ENCODE measurements at places on chromosomes 13 and 19.
A peak's percentile ranks its signal among the peaks of the same experiment; 100 is the strongest.

GRCh38 chr19:33535226-33535625 lies 13.6 kb upstream of the PEPD start:
- DNase-seq, result no peak

GRCh38 chr13:26280295-26280694 lies 26.4 kb downstream of the CDK8 start:
- DNase-seq, result no peak

- DNase-seq, result no peak
Observed at GRCh38 chr19:18257503-18258470, 16.5 kb downstream of the IQCN start.

DNA sequence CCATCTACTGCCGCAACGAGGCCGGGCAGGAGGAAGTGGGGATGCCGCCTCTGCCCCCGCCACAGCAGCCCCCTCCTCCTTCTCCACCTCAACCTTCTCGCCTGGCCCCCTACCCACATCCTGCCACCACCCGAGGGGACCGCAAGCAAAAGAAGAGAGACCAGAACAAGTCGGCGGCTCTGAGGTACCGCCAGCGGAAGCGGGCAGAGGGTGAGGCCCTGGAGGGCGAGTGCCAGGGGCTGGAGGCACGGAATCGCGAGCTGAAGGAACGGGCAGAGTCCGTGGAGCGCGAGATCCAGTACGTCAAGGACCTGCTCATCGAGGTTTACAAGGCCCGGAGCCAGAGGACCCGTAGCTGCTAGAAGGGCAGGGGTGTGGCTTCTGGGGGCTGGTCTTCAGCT lies 3.4 kb upstream of the NUP62 start:
- DNase-seq, result no peak

- no peak for DNase-seq
Observed at GRCh38 chr13:41694545-41695301, 237.4 kb downstream of the RGCC start.

DNA sequence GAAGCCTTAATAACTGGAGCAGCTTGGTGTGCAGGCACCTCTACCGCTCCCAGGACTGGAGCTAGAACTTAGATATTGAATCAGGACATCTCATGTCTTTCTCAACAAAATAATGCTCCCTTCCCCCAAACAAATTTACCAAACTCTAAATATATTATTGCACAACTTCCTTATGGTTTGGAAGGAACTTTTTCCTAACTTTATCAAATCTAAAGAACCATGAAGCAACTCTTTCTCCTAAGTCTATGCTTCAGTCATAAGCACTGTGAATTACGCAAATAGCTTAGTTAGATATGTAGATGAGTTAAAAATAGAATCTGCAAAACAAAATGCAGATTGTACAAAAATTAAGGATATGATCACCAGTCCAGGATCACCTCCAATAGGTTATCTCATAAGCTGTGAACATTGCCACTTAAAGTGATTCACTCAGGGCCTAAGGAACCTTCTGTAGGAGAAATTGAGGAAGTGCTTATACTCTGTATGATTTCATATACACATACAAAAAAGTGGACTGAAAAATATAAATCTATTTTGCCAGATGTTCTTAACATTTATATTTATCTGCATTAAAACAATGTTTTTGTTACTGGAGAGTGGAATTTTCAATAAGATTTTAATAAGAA lies 20.4 kb upstream of the MAB21L1 start:
- DNase-seq, result no peak

DNA sequence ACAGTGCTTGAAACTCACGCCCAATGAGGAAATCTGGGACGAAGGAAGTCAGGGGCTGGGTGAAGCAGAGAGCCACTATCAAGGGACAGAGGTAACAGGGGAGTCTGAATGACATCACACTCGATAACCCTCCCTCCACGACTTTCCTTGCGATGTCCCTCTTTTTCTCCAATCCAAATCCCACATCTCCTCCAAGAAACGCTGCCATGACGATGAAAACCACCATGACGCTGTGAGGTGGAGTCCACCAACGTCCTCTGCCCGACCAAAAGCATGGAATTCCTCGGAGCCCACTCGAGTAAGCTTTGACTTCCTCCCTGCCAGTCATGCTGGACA lies 967 bp downstream of the REXO1 start:
- no peak for DNase-seq

DNA sequence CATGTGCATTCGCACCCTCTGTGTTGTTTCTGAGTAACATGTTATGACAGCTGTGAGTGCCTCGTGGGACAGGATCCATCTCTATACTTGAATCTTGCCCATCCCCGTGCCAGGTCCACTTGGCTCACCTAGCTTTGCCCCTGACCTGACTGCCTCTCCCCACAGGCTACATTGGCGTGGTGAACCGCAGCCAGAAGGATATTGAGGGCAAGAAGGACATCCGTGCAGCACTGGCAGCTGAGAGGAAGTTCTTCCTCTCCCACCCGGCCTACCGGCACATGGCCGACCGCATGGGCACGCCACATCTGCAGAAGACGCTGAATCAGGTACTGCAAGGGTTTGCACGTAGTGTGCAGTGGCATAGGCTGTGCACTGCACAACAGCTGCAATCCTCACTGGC lies 53.2 kb downstream of the TMED1 start:
- no peak for DNase-seq

GRCh38 chr13:36718686-36719085 lies 44.9 kb downstream of the SERTM1 start:
- no peak for DNase-seq

GRCh38 chr19:7917267-7918061 lies 2.7 kb upstream of the SNAPC2 start:
- DNase-seq, result peak; percentile 25

DNA sequence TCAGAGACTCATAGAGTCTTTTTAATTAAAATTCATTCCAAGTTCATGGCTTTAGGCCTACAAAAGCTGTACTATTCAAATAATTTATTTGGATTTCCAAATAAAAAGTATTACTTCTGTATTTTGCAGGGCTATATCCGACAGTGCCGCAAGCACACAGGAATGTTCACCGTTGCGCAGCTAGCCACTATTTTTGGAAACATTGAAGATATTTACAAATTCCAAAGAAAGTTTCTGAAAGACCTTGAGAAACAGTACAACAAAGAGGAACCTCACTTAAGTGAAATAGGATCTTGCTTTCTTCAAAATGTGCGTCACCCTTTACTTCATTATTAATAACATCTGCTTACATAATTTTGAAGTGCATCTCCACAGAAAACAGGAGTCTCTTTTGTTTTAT lies 20.5 kb upstream of the C1QTNF9 start:
- no peak for DNase-seq

- DNase-seq, result no peak
Observed at GRCh38 chr13:114101358-114102130, 30.9 kb downstream of the RASA3 start.

DNA sequence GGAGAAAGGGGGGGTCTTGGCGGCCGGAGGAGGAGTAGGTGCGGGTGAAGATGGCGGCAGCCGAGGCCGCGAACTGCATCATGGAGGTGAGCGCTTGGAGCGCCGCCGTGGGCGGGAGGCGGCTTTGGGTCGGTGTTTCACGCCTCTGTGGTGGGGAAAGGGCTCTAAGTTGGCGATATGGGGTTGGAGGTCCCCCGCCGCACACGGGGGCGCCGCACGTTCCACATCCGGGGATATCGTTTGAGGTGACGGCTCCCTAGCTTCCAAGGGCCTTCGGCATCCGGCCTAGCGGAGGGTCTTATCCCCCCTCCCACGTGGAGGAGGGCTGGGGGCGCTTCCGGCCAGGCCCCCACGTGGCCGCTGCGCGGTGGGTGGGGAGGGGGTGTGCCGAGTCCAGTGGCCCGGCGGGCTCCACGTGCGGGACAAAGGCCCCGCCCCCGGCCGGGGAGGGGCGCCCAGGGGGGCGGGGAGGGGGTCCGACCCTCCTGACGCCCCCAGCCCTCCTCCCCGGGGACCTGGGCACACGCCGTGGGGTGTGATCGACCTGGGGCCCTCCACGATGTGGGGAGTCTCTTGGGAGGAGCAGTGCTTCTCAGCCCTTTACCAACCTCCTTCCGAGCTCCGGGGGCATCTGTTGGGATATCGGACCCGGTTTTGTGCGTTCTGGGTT lies at the start of gene PRMT1:
Gene PRMT1, plus strand, starts transcription at position 41 of the 670 bp plus-strand sequence. Its CDS starts 10 bp downstream, at position 51.
- DNase-seq, result no peak

- DNase-seq, result no peak
Observed at GRCh38 chr13:40145139-40145538, 489.7 kb downstream of the COG6 start.

- no peak for DNase-seq
Observed at GRCh38 chr13:26074706-26075105, 22.9 kb upstream of the SHISA2 start.

DNA sequence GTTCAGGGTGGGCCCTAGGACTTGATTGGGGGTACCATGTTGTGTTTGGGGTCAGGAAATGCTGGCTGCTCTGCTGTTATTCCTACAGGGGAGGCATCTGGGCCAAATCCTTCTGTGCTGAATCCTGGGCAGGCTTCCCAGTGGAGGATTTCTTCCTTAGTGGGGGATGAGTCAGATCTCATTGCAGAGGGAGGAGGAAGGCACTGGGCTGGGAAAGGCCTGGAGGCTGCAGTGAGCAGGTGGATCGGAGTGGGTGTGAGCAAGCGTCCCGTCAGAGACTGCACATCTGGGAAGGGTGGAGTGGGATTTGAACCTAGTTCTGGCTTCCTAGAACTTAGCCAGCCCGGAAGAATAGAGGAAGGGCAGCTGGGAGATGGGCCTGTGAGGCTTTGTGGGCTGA lies 11.5 kb downstream of the CCDC124 start:
- no peak for DNase-seq

DNA sequence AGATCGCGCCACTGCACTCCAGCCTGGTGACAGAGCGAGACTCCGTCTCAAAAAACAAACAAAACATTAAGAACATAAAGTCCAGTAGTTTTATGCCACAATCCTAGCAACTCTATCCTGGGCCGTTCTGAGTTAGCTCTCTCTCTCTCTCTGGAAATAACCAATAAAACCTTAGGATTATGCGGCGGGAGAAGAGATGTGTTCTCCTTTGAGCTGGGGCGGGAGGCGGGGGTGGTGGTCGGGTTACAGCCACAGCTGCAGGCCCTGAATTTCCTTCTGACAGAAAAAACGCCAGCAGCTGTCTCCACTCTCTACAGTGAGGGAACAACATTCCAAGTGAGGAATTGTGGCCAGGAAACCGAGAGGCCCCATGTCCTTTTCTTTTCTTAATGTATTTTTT lies 9.1 kb upstream of the PNMA8A start:
- peak; percentile 39 for DNase-seq

DNA sequence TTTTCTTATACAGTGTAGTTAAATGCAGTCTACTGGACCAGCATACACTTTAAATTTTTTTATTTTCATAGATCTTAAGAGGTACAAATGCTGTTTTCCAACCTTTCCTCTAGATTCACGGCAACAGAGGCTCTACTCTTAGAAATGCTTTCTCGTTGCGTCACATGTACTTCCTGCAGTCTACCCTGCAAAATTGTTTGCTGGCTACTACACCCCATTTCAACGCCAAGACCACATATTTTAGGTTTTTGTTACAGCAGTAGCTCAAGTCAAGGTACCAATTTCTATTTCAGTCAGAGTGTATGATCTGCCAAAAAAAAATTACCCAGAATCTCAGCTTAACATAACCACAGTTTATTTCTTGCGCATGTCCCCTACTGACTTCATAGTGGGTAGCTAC lies 94.1 kb downstream of the TNFSF13B start:
- DNase-seq, result no peak

GRCh38 chr13:32538143-32538620 lies 413 bp downstream of the N4BP2L2 start:
- DNase-seq, result no peak

DNA sequence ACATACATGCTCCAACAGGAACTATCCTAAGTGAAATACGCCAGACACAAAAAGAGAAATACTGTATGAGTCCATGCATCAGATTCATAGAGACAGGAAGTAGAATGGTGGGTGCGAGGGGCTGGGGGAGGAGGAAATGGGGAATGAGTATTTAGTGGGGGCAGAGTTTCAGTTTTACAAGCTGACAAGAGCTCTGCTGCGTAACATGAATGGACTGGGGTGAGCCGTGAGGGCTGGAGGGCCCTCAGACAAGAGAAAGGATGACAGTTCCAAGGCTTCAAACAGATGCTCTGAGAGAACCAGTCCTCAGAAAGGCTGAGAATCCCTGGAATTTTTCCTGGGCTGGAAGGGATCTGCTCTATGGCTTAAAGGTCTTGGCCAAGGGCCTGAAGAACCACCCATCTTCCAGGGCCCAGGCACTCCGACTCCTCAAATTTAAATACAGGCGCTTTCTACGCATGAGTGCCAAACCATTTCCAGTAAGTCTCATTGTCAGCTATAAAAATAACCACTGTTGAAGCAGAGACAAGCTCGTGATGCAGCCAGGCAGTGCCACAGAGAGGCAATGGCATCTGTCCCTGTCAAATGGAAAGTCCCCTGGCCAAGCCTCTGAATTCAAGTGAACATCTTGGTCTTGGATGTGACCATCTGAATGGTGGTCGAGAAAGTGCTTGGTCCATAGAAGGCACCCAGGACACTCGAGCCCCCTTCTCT lies 17.5 kb downstream of the KLF2 start:
- DNase-seq, result no peak

- DNase-seq, result no peak
Observed at GRCh38 chr13:97005625-97006262, 11.5 kb upstream of the OXGR1 start.

DNA sequence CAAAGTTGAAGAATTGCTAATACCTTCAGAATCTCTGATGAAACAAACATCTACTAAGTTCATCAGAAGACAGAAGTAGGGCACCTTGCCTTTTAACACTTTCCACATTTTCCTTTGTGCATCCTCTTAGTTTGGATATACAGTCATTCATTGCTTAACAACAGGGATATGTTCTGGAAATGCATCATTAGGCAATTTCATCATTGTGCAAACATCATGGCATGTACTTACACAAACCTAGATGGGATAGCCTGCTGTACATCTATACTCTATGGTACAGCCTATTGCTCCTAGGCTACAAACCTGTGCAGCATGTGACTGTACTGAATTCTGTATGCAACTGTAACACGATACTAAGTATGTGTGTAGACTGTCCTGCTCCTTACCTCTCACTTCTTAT lies 169.8 kb downstream of the SUCLA2 start:
- DNase-seq, result no peak

DNA sequence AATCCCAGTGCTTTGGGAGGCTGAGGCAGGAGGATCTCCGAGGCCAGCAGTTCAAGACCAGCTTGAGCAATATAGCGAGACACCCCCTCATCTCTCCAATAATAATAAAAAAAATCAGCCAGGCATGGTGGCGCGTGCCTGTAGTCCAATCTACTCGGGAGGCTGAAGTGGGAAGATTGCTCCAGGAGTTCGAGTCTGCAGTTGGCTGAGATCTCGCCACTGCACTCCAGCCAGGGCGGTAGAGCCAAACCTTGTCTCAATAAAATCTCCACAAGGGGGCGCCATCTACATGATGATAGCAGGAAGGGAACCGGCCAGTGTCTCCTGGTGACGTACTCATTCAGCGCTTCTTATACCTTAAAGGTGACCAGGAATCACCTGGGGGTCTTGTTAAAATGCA lies 13.6 kb upstream of the C5AR1 start:
- DNase-seq, result peak; percentile 90
